ENCODE measurements at places on chromosomes 13 and 19. TPM values are rescaled to one million over a fixed set of nuclear protein-coding genes. Genes with fewer than 3 reads are reported as not detected.

The THSD1 gene
- total RNA-seq: 15.7 TPM

The FRY gene
- 49.5 TPM for total RNA-seq

The C19orf33 gene
- 9.2 TPM for total RNA-seq

The GSX1 gene
- not detected for total RNA-seq

The NLRP7 gene
- not detected for total RNA-seq

All from camera-type eye (tissue), 1 donor.